ENCODE measurements at places on chromosomes 16 and 17. TPM values are rescaled to one million over a fixed set of nuclear protein-coding genes. Genes with fewer than 3 reads are reported as not detected.

DRC3 gene
- total RNA-seq: 1.0 TPM

CHAD gene
- total RNA-seq: 5.8 TPM

CACNG1 gene
- total RNA-seq: not detected

FZD2 gene
- total RNA-seq: 1.5 TPM

SSTR5 gene
- total RNA-seq: not detected

TRAPPC1 gene
- total RNA-seq: 86.2 TPM

Measured in mucosa of descending colon (tissue), 3 donors.